ENCODE measurements at places on chromosomes 5 and 9.

- DNase-seq = no peak
These were observed 824.0 kb upstream of the ARRDC3 start for GRCh38 chr5:92207151-92207550.

DNA sequence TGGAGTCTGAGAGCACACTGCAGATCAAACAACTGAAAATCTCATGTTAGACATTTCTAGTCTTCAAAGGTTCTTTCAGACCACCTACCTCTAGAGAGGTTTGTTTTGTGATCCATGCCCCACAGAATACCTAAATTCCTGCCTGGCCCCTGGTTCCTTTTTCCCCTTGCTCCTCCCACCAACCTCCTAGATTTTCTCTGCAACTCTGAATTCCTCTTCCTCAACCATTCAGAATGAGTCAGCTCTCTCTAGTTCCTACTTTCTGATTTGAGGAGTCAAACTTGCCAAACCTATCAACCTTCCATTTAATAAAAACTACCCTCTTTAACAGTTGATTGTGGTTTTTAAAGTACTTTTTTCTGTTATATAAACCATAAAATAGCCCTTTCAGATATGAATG is 83.2 kb upstream of the ZNF462 start:
- no peak for DNase-seq

- DNase-seq = no peak
These were observed 37.7 kb downstream of the NEUROG1 start for GRCh38 chr5:135497971-135498636.

DNA sequence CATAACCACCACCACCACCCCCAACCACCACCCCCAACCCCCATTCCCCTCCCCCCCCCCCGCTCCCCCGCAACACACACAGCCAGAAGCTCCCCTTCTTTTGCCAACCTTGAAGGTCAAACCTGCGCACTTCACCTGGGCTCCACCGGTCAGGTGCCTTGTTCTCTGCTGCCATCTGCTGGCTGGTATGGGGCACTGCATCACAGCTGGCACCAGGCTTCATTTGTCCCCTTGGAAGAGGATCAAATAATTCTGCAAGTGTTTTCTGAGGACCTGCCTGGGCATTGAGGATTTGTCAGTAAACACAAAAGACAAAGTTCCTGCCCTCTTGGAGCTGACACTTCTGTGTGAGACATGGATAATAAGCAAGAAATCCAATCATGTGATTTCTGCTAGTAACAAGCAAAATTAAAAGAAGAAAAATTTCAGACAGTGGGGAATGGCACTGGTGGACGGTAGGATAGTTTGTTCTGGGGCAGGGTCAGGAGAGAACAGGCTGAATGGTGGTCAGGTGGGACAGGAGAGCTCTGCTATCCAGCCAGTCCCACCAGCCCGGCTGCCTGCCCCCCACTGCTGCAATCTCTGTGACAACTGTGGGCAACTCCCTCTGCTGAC is 55.6 kb upstream of the LMX1B start:
- peak; percentile 63 for DNase-seq

DNA sequence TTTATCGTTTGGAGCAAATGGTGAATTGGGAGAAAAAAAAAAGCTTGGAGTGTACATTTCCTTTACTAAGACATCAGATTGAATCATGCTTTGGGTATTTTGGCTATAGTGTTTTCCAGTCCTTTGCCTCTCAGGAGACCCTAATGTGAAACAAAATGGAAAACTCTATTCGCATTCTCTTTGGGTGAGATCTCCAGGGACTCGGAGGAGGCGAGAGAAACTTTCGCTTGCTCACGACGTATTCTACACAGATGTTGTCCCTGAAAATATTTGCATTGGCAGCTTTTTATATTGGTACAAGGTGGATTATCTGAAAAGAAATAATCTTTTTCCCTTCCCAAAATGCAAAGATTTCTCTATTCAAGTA is 1240.1 kb upstream of the WWC1 start:
- DNase-seq = no peak

DNA sequence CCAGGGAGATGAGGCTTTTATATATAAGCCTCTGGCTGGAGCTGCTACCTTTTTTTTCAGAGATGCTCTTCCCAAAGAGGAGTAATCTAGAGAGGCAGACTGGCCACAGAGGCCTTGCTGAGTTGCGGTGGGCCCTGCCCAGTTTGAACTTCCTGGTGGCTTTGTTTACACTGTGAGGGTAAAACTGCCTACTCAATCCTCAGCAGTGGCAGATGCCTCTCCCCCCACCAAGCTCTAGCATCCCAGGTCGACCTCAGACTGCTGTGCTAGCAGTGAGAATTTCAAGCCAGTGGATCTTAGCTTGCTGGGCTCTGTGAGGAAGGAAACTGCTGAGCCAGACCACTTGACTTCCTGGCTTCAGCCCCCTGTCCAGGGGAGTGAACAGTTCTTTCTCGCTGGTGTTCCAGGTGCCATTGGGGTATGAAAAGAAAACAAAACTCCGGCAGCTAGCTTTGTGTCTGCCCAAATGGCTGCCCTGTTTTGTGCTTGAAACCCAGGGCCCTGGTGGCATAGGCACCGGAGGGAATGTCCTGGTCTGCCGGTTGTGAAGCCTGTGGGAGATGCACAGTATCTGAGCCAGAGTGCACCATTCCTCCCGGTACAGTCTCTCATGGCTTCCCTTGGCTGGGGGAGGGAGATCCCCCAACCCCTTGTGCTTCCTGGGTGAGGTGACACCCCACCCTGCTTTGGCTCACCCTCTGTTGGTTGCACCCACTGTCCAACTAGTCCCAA is 219.5 kb upstream of the IZUMO3 start:
- no peak for DNase-seq

DNA sequence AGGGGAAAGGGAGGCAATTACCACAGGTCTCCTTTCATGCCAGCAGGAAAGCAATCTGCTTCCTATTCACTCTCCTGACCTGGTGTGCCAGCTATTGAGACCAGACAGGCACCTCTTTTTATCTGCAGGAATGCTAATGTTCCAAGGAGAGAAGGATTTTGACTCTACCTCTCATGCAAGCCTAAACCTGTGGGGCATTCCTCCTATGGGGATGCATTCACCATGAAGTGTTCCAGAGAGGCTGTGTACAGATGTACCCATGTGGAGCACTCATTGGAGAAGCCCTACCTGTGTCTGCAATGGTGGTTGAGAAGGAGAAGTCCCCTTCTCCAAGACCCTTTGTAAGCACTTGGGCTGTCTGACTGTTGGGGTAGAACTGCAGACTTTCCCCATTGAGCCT is 45.4 kb upstream of the EDIL3 start:
- no peak for DNase-seq

DNA sequence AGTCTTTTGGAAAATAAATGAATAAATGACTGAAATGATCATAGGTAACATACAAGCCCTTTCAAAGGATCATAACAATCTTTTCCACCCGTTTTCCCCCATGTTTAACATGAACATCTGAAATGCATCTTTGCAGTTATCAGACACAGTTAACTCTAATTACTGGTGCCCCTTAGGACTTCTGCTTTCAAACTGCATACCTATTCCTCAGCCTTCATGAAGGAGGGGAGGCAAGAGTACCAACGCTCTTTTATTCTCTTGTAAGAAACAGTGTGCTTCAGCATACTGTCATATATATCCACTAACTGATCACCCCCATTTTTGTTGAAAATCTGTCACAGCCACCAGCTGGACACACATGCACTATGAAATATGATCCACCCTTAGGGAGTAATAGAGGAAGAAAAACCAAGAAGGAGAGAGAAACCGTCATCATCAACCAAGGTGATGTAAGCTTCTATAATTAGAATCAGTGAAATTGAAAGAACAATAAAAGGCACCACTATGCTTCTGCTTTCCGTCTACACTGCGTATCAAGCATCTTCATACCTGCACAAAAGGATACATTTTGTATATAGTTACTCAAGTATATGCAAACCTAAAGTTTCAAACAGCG is 98.7 kb downstream of the RAPGEF6 start:
- no peak for DNase-seq

GRCh38 chr5:93378073-93378472 is 202.9 kb downstream of the NR2F1-AS1 start:
- no peak for DNase-seq

- DNase-seq = no peak
These were observed 548.8 kb upstream of the CDH18 start for GRCh38 chr5:20536813-20537212.

DNA sequence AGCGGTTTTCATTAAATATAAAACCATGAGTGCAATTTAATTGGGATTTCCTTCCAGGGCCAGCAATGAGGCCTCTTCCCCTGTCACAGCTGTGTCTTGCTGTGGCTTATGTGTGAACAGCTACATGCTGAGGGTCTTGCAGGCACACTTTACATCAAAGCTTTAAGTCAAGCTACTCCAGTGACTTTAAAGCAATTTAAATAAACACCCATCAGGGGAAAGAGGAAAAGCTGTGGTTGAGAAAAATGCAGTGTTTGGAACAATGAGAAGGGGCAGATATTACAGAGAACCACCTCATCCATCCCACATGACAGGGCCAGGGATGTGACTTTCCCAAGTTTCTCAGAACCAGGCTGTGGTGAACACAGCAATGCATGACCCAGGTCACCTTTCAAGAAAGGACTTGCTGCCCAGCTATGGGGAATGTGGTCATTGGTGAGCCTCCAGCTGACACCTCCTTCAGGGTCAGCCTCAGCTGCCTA is 115.9 kb upstream of the LPAR1 start:
- DNase-seq = no peak

- DNase-seq = no peak
These were observed 285.6 kb downstream of the GADD45G start for GRCh38 chr9:89890326-89890980.

GRCh38 chr9:98822661-98823060 is 15.2 kb downstream of the GALNT12 start:
- no peak for DNase-seq

DNA sequence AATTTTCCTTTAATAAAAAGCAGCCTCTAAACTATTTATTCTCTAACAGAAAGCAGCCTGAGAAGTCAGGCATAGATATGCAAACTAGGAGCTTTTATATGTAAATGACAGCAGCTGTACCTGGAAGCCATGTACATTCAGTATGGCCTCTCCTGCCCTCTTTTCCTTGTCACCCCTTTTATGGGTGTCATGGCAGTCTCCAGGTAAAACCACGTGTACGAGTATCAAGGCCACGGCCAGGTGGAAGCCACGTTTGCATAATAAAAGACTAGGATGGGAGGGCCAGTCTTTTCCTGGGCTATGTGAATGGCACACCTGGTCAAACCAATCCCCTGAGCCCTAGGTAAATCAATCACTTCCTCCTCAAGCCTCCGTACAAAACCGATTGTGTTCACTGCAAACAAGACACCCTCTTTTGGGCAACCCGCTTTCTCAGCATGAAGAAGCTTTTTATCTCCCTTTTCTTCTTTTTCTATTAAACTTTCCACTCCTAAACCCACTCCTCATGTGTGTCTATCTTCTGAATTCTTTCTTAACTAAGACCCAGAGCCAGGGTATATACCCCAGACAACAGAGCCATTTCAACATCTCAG is 419.5 kb upstream of the CTNND2 start:
- DNase-seq = peak; percentile 23

- DNase-seq = no peak
These were observed 26.7 kb downstream of the RNF145 start for GRCh38 chr5:159182691-159183090.

- no peak for DNase-seq
These were observed 51.9 kb upstream of the RAI14 start for GRCh38 chr5:34604119-34604675.

GRCh38 chr5:33817301-33817700 is 74.5 kb downstream of the ADAMTS12 start:
- DNase-seq = no peak

GRCh38 chr5:107072967-107073366 is 597.8 kb downstream of the EFNA5 start:
- DNase-seq = no peak

DNA sequence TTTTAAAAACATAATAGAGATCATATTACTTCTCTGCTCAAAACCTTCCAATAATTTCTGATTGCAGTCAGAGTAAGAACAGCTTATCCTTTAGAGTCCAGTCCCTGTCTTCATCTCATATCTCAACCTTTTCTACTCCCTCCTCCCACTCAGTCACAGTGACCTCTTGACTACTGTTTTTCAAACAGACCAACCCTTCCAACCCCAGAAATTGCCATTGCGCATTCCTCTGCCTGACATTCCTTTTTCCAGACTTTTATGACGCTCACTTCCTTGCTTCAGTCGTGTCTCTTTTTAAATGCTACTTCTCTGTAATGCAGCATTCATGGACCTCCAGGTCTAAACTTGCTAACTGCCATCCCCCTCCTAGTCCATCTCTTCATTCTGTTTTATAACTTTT is 800.5 kb downstream of the BRINP1 start:
- DNase-seq = no peak

Data from NT2/D1 (cell line).